ENCODE measurements at places on chromosomes 4 and X.
A peak's percentile ranks its signal among the peaks of the same experiment; 100 is the strongest.

GRCh38 chrX:145910017-145910416 lies 92.4 kb downstream of the SLITRK2 start:
- DNase-seq, result no peak

DNA sequence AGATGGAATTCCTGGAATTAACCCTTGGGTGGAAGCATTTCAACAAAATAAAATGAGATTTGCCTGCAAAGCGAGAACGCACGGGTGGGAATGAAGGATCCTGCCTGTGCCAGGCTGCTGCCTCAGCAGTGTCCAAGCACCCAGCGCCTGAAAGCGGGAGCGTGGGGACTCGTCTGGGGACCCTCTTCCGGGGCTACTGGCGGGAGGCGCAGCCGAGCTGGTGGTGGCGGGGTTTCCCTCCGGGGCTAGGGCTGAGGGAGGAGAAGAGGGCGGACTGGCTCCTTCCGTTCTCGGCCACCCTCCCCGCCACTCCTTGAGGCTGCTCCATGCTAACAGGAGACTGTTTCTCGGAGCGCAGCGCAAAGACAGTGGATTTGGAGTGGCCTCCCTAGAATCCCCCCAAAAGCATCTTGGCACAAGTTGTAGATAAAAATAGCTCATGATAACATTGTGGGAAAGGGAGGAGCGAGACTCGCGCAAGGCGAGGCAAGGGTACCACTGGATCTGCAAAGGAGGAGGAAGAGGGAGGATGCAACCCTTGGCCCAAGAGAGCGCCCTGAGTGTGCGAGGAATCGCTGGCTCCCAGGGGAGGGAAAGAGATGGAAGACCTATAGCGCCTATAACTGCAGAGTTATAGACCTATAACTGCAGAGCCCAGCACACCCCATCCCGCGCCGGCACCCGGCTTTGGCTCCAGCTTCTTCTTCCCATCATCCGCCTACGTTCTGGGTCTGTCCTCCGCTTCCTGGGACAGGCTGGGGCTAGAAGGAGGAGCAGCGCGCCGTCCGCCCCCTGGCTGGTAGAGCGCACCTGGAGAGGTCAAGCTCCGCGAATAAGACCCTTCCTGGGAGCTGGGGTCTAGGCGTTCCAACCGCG lies 1.3 kb downstream of the HS3ST1 start:
- DNase-seq, result no peak

- DNase-seq, result no peak
Observed at GRCh38 chrX:46262304-46262703, 282.9 kb downstream of the ZNF674 start.

- DNase-seq, result no peak
Observed at GRCh38 chr4:118762730-118763477, 73.0 kb downstream of the SEC24D start.

DNA sequence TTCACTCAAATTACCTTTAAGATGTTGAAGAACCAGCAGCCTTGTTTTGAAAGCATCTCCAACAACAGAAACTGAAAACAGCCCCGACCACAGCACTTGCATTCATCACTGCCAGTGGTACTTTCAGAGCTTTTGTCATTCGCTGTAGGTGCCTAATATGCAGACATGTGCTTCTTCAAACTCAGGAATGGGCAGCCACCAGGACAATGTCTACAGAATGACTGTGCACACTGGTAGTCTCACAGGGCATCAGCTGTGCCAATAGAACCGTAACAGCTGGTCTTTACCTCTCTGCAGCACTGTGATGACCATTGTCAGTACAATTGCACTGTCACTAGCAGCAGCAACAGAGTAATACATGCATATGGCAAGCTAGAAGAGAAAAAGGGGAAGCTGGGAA lies 1149.7 kb downstream of the STPG2 start:
- DNase-seq, result no peak

- DNase-seq, result no peak
Observed at GRCh38 chr4:119833611-119834010, 205.0 kb upstream of the PDE5A start.

GRCh38 chr4:37905533-37906169 lies 14.8 kb downstream of the TBC1D1 start:
- no peak for DNase-seq

- DNase-seq, result no peak
Observed at GRCh38 chrX:802846-803245, 172.3 kb downstream of the SHOX start.

GRCh38 chrX:13786048-13786447 lies 30.8 kb downstream of the GPM6B start:
- DNase-seq, result no peak

DNA sequence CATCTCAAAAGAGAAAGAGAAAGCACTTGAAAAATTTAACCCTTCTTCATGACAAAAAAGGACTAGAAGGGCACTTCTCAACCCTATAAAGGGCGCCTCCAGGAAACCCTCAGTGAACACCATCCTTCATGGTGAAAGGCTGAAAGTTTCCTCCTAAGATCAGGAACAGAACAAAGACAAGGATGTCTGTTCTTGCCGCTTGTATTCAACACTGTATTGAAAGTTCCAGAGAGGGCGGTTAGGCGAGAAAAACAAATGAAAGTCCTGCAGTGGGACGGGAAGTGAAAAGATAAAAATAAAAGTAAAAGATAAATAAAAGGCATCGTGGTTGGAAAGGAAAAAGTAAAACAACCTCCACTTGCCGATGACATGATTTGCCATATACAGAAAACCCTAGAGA lies 50.9 kb downstream of the RNF212 start:
- no peak for DNase-seq

DNA sequence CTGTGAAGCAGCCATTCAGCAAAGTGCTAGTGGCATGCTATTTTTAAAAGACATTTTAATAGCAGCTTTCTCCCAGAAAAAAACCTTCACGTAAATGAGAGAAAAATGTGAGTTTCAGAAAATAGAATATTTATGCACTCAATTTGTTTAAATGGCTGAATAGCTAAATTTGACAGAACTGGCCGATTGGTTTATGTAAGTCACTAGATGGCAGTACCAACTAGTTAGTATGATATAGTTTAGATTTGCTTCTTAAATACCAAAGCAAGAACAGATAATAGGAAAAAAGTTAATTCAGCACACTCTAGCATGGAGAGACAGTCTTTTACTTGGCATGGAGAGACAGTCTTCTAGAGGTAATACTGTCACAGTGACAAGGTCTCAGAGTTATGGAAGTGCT lies 250.1 kb downstream of the SNCA start:
- DNase-seq, result no peak

- no peak for DNase-seq
Observed at GRCh38 chrX:132497432-132497831, 8.6 kb upstream of the MBNL3 start.

GRCh38 chrX:65976161-65976560 lies 63.7 kb downstream of the VSIG4 start:
- no peak for DNase-seq

DNA sequence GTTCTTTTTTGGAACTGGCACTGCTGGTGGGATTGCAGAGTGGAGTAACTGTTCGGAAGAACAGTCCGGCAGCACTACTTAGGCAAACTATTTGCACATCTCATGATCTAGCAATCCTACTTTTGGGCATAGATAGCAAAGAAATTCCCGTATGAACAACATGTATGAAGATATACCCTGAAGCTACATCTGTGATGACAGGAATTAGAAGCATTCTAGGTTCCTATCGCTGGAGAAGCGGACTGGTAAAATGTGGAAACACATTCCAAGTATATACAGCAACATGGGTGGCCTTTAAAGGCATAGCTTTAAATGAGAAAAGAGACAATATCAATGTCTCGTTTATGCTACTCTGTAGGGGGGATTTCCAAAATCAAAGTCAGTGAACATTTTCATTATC lies 3.1 kb downstream of the DCAF16 start:
- no peak for DNase-seq

- DNase-seq, result peak; percentile 30
Observed at GRCh38 chr4:40576651-40577480, 52.8 kb downstream of the RBM47 start.

Data from dermis microvascular lymphatic vessel endothelial cell (primary cell).